ENCODE measurements at places on chromosomes 2 and 18.
A peak's percentile ranks its signal among the peaks of the same experiment; 100 is the strongest.

DNA sequence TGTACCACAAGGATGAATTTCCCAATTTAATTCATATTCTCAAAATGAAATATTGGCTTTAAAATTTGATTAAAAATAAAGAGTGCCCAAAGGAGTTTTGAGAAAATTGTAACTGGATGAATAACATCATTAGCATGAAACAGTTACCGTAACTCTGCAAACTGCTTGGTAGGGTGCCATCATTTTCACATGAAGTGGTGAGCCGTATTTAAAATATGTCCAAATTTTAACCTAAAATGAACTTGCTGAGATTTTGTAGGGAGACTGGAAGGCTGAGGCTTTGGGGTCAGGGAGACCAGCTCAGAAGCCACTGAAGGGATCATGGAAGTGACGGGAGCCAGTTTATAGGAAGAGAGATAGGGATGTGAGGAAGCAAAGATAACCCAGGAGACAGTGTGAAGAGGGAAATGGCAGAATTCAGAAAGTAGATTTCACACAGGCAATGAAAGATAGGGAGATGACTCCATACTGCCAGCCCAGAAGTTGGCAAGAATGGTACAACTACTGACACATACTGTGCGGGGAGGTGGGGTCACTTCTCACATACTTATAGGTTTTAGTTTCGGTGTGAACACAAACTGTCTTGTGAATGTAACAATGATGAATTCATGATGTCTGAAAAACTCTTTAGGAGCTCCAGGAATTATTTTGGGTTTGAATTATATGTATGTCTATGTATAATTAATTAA lies 53.8 kb downstream of the EFEMP1 start:
- DNase-seq, result no peak

DNA sequence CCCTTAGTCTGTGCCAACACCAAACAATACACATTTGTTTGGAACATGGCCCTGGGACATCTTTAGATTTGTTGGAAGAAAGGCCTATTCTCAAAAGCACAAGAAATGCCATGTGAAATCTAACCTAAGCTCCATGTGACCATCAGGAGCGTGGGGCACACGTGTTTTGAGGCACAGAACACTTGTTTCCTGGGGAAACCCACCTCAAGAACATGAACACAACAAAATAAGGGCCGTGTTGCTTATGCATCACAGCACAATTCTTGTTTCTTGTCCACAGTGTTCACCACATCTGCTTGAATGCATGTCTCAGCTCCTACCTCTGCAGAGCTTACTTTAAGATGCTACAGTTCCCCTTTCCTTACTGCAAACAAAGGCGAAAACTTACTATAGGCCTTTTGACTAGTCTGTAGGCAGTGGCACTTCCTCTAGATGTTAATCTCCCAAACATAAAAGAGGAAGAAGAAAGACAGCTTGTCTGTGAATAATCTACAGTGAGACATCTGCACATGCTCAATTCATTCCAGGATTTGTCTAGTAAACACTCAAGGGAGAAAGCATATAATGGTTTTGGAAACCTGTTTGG lies 165.0 kb downstream of the ANKRD44 start:
- DNase-seq, result peak; percentile 63

DNA sequence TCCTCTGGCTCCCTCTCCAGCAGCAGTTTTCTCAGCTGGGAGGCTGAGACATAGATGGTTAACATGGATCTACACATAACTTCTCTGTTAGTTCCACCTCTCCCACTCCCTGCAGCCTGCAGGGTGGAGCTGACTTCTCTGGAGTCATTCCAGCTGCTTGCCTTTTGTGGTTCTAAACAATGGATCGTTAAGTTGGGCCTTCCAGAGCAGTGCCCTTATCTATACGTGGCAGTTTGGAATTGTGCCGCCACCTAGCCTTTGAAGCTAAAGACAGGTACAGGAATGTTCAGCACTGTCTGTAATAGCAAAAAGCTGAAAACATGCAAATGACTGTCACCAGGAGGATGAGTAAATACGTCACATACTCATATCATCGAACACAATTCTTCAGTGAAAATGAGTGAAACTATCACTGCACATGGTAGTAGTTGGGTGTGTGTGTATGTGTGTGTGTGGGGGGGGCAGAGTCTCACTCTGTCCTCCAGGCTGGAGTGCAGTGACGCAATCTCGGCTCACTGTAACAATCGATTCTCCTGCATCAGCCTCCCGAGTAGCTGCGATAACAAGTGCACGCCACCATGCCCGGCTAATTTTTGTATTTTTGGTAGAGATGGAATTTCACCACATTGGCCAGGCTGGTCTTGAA lies 50.3 kb downstream of the SH2D6 start:
- DNase-seq, result no peak

DNA sequence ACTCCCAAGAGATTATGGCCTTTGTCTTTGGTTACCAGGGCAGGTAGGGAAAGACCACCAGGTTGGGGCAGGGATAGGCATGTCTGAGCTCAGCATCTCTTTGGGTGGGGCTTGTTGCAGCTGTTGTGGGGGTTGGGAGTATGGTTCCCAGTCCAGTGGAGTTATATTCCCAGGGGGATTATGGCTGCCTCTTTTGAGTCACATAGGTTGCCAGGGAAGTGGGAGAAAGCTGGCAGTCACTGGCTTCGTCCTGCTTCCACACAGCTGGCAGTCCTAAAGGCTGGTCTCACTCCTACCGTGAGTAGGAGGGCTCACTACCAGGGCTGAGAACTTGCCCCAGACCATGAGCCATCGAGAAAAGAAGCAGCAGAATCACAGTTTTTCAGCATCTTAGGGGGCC lies 79.1 kb downstream of the LYPD6 start:
- DNase-seq, result no peak

GRCh38 chr2:26487192-26487591 lies 9.3 kb upstream of the OTOF start:
- DNase-seq, result no peak

GRCh38 chr2:106165029-106165428 lies 29.1 kb downstream of the UXS1 start:
- DNase-seq, result no peak

DNA sequence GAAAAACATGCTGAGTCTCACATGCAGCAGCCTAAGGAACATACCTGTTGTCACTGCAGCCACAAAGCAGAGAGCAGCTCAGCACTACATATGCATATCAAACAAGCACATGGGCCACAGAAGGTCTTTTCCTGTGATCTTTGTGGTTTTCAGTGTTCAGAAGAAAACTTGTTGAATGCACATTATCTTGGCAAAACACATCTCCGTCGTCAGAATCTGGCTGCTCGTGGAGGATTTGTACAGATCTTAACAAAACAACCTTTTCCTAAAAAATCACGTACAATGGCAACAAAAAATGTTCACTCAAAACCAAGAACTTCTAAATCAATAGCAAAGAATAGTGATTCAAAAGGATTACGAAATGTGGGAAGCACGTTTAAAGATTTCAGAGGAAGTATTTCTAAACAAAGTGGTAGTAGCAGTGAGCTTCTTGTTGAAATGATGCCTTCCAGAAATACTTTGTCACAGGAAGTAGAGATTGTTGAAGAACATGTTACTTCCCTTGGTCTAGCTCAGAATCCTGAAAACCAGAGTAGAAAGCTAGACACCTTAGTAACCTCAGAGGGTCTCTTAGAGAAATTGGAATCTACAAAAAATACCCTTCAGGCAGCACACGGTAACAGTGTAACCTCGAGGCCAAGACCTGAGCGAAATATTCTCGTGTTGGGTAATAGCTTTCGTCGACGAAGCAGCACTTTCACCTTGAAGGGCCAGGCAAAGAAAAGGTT lies 34.1 kb downstream of the ZNF407 start:
- no peak for DNase-seq

GRCh38 chr18:35573531-35573930 lies 8.0 kb upstream of the GALNT1 start:
- peak; percentile 28 for DNase-seq

DNA sequence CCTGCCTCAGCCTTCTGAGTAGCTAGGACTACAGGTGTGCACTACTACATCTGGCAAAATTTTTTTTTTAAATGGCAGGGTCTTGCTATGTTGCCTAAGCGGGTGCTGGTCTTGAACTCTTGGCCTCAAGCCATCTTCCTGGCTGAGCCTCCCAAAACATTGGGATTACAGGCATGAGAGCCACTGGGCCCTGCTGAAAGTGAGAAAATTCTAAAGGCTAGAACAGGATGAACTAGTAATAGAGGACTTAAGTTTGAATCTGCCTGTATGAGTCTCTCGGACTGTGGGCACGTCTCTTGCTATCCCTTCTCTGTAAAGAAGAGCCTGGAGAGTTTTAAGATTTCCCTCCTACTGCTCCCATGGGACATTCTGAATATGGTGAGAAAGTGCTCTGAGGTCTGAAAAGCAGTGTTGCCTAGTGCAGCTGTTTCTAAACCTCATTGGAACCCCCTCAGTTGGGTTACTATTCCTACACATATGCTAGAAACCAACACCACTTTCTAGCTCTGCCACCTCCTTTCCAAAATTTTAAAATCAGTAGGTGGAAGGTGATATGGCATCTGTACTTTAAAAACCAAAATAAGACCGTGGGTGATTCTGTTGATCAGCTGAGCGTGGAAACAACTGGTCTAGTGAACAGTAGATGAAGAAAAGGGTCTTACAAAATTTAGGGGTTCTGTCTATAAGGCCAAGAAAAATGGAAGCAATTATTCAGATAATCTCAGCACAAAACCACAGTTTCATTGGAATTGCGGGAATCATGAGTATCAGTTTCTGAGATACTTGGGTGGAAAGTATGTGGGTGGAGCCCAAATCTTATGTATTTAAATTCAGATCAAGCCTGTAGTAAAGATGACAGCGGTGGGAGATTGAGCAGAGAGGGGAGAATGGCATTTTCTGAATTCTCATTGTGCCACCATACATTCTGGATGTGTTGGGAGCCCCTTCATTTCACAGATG lies 259.8 kb upstream of the CXCR4 start:
- DNase-seq, result no peak

Measured in GM06990 (cell line).